Activated naive CD4-positive, alpha-beta T cell treated with anti-CD3 and anti-CD28 coated beads, Interleukin-2, amount 50 U/mL, for 72 hours (primary cell): ENCODE measurements at places on chromosomes 1 and 21. TPM values are rescaled to one million over a fixed set of nuclear protein-coding genes. Genes with fewer than 3 reads are reported as not detected.

DNA sequence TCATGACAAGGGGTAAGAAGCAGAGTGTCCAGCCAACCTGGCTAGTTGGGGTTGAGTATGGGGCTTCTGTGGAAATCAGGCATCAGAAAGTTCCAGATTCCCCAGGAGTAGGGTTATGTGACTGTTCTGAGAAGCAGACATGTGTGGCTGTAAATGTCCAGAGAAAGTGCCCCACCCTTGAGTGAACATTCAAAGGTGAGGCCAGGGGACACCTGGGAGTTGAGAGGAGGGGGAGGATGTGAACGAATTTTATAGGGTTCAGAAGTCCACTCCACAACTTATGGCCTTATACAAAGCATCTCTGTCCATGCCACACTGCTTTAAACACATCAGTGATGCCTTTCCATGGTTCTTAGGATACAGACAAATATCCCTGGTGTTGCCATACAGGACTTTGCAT lies 133.3 kb downstream of the IGSF21 start:
- no peak for DNase-seq

GRCh38 chr1:235835226-235835625 lies 31.5 kb downstream of the LYST start:
- DNase-seq, result no peak

GRCh38 chr1:10637834-10638558 lies 158.4 kb downstream of the CASZ1 start:
- DNase-seq, result no peak

DNA sequence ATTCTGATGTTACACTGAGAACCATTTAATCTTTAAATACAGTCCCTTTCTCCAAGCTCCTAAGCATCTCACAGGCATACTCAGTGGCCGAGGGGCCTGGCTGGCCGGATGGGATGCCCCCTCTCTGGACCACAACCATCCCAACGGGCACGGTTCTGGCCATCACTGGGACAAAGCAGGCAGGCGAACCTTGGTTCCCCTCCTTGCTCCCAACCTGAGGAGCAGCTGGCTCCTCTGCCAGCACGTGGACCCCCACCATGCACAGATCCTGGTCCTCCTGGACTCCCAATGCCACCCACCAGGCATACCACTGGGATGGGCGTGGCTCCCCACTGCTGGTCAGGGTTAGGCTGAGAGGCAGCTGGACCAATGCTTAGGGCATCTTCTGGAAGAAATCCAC lies 19.8 kb upstream of the PRDM16 start:
- no peak for DNase-seq

DNA sequence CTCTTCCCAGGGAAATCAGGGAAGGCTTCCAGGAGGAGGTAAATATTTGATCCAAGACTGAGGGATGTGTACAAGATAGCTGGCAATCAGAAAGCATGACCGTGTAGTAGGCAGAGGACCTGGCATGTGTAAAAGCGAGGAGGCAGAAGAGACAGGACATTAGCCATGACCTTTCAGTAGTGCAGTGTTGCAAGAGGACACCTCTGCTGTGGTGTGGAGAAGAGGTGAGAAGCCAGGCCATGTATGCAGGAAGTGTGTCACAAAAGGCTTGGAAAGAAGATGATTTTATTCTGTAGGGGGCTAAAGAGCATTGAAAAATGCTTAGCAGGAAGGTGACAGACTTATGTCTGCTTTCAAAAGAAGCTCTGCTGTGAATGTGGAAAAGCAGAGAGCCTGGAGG lies 381.0 kb downstream of the ZP4 start:
- no peak for DNase-seq

GRCh38 chr1:197685785-197686184 lies 89.5 kb downstream of the DENND1B start:
- DNase-seq, result no peak

DNA sequence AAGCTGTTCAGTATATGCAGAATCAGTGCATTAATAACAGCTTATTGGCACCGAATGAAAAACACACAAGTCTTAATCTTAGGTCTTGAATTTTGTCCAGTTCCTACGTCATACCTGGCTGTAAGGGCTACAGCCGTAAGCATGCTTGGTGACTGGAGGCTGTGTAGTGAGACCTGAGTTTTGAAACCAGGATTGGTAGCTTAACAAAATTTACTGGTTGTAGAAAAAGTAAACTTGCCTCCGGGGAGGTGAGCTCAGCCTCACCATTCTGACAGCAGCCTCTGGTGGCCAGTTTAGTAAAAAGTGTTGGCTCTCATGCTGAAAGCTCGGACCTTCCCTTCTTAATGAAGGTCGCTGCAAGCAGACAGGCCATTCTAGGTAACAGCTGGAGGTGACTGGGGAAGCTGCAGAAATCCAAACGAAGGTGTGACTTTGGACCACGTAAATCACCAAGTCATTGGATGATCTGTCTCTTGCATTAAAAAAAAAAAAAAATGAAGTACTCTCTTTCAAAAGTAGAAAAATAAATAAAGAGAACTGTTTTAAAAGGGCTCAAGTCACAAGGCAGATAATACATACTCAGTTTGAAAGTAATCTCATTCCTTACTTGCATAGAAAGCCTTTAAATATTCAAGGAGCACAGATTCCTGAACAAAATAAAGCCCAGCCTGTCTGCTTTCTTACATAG lies 48.9 kb downstream of the HLCS start:
- no peak for DNase-seq

DNA sequence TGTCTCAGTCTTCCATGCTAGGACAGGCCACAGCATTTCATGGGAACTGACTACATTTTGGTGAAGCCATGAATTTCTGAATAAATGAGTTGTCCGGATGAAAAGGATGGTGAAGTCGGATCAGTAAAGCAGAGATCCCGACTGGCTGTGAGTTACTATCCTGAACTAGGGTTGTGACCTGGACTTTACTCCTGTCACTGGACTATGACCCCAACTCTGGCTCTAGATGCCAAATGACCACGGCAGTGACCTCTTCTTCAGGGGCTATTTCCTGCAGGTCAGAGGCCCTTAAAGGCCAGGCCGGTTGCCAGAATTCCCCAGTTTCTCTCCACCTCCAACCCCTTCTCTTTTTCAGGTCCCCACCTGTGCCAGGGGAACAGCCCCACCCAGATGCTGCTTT lies 1.7 kb upstream of the NECTIN4 start:
- DNase-seq, result no peak

- no peak for DNase-seq
Observed at GRCh38 chr1:17684810-17685209, 70.3 kb upstream of the ACTL8 start.

GRCh38 chr1:181659321-181659957 lies 176.1 kb downstream of the CACNA1E start:
- DNase-seq, result no peak

- no peak for DNase-seq
Observed at GRCh38 chr1:165443539-165444311, 1.2 kb downstream of the RXRG start.

DNA sequence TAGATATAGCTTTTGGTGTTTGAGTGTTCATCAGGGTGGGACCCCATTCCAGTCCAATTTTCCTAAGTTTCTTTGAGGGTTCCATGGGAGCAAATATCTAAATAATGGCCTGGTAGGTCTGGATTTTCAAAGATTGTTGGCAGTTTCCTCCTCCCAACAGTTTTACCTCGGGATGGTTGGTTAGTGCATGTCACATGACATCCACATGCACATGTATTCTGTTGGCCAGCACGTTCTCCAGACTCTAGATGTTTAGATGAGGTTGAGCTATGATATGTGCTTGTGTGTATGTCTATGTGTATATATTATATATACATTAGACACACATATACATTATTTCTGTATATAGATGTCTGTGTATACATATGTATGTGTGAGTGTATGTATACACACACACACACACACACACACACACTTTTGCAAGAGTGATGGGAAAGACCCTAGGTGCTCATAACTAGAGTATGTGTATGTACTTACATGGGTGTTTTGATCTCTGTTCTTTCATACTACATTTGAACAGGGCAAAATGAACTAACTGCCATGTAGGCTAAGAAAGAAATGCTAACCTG lies 5.6 kb downstream of the RGS4 start:
- no peak for DNase-seq

GRCh38 chr1:6544831-6545230 lies 9.5 kb downstream of the NOL9 start:
- DNase-seq, result no peak

- no peak for DNase-seq
Observed at GRCh38 chr1:172286629-172287076, 133.8 kb upstream of the C1orf105 start.

GRCh38 chr1:226420897-226421296 lies 13.0 kb upstream of the PARP1 start:
- DNase-seq, result no peak

DNA sequence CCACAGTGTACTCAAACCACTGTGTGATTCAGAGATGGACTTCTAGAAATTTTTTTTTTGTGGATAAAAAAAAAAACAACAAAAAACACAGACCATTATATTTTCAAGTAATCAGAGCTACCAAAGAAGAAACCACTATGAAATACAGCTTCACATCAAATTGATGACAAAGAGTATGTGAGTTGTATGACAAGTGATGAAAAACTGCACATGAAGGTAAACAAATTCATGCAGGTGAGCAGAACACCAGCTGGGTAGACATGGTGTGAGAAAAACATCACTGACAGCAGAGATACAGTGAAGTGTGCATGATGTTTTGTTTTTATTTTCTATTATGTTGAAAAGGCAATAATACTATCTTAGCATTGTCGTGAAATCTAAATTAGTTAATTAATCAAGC lies 8.0 kb upstream of the PTPRC start:
- DNase-seq, result no peak

- no peak for DNase-seq
Observed at GRCh38 chr21:40616377-40616704, 230.6 kb downstream of the DSCAM start.

- no peak for DNase-seq
Observed at GRCh38 chr21:25300632-25301031, 306.6 kb downstream of the MRPL39 start.

DNA sequence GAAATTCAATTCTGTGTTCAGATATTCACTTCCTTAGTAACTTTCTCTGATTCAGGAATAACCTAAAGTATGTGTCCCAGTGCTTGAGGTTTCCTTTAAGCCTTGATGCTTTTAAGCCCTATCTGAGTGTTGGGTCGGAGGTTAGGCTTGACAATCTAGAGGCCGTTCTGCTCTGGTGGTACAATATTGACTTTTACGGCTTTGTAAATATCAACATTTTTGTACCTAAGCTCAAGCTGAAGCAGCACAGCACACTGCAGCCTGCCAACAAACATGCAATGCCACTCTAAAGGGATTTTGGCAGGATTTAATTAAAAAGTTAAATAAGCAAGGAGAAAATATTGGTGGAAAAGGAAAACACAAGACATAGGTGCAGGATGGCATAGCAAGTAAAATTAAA lies 279.2 kb downstream of the NEGR1 start:
- no peak for DNase-seq

DNA sequence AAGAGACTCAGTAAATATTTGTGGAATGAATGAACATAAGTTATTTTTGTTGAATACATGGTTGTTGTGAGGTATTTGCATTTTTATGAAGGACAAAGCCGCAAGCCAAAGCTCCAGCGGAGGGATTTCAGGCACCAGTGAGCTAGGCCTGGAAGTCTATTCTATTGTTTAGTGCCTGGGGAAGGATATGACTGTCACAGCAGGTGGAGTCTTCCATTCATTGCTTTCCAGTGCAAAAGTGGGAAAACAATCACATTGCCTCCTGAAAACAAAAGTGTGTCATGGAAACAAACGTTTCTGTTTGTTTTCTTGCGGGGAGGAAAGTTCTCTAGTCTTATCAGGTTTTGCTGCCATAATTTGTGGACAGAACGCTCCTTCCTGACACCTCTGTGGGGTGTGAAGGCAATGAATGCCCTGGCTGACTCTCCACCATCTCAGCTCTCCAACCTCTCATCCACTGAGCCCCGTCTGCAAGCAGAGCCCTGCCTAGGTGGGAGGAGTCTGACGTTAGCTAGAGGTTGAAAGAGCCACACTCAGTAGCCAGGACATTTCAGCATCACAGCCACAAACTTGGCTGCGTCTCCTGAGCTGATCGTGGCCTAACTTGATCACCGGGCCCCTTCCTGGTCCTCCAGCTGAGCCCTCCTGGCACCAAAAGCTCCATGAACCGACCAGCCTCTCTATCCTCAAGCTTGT lies 739.1 kb downstream of the MATN1 start:
- DNase-seq, result no peak

DNA sequence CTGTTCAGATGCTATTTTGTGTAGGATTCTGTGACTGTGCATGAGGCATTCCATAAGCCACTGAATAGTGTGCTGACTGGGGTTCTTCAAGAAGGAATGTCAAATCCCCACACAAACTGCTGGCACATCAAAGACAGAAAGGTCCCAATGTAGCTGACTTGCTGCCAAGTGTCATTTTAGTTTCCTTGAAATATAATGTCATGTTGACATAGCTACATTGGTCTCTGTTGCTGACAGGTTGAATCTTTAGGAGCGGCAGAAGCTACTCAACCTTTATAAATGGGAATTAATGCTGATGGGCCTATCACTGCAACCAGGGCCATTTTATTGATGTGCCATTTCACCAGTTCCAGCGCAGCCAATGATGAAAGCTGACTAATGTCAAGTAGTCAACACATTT lies 1110.7 kb upstream of the B3GALT2 start:
- no peak for DNase-seq

GRCh38 chr1:25744140-25744581 lies 55.8 kb upstream of the SELENON start:
- DNase-seq, result no peak

DNA sequence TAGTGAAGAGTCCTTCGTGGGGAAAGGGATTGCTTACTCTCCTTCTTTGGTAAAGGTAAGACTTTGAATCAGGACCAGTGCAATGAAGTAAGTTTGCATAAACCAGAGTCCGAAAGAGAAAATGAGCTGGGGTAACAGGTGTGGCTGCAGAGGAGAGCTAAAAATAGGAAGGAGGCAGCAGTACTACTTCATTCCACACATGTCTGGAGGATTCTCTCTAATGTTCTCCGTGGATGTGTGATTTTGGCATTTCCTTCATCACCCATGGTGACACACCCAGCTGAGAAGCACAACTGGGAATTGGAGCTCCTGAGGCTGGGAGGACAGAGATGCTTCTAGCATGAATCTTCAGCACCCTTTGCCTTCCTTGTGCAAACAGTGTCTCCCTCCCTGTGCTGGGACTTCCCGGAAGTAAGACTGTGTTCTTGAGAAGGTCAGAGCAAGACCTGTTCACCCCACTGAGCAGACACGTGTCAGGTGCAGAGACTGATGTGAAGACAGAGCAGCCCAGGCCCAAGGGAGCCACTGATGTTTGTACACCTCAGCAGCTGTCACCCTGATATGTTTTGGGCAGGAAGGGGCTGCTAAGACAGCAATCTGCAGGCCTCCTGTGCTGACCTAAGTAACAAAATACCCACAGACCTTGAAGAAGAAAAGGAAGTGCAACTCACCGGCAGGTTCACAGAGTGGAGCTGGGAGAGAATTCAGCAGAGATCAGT lies 13.3 kb downstream of the FCRL1 start:
- DNase-seq, result no peak

- no peak for DNase-seq
Observed at GRCh38 chr1:39080269-39080826, 54.2 kb downstream of the NDUFS5 start.

The ITLN2 gene
- total RNA-seq, result not detected

The SH2D5 gene
- 0.66 TPM for total RNA-seq

The HSPA6 gene
- total RNA-seq, result 0.61 TPM

The TDRD10 gene
- total RNA-seq, result not detected

The ABCA4 gene
- not detected for total RNA-seq

The ACTA1 gene
- total RNA-seq, result not detected

The UBL4B gene
- not detected for total RNA-seq

The ACKR1 gene
- total RNA-seq, result not detected

The GRIK1 gene
- not detected for total RNA-seq

The UQCRHL gene
- total RNA-seq, result 2.5 TPM

The MEGF6 gene
- 7.6 TPM for total RNA-seq

The SCAMP3 gene
- 107 TPM for total RNA-seq

The GJB3 gene
- total RNA-seq, result not detected
